ENCODE measurements at places on chromosomes 5 and 9. TPM values are rescaled to one million over a fixed set of nuclear protein-coding genes. Genes with fewer than 3 reads are reported as not detected.
A peak's percentile ranks its signal among the peaks of the same experiment; 100 is the strongest.

GRCh38 chr5:24598956-24599355 lies 45.8 kb downstream of the CDH10 start:
- DNase-seq, result no peak

- no peak for DNase-seq
These were observed 127.2 kb downstream of the MRPL36 start for GRCh38 chr5:1672396-1672795.

GRCh38 chr9:112274600-112274999 lies 58.8 kb downstream of the PTBP3 start:
- DNase-seq, result no peak

The PCDHA10 gene
- total RNA-seq, result 0.06 TPM

The IL13 gene
- total RNA-seq, result not detected

The ANKRD31 gene
- total RNA-seq, result 0.12 TPM

GRCh38 chr5:16457451-16457850 lies 8.1 kb downstream of the ZNF622 start:
- DNase-seq, result no peak

GRCh38 chr5:37668524-37669047 lies 171.3 kb downstream of the GDNF start:
- peak; percentile 96 for DNase-seq

GRCh38 chr9:134463280-134463679 lies 137.0 kb downstream of the RXRA start:
- no peak for DNase-seq

GRCh38 chr9:68709291-68710110 lies 4.5 kb downstream of the PIP5K1B start:
- DNase-seq, result no peak

GRCh38 chr5:160119905-160120266 lies 636 bp upstream of the PWWP2A start:
- no peak for DNase-seq

GRCh38 chr5:61332851-61333320 lies 828 bp downstream of the ZSWIM6 start:
- DNase-seq, result no peak

GRCh38 chr5:175894793-175895192 lies 23.4 kb downstream of the CPLX2 start:
- DNase-seq, result no peak

GRCh38 chr9:135338546-135338945 lies 141.0 kb upstream of the PPP1R26 start:
- DNase-seq, result no peak

DNA sequence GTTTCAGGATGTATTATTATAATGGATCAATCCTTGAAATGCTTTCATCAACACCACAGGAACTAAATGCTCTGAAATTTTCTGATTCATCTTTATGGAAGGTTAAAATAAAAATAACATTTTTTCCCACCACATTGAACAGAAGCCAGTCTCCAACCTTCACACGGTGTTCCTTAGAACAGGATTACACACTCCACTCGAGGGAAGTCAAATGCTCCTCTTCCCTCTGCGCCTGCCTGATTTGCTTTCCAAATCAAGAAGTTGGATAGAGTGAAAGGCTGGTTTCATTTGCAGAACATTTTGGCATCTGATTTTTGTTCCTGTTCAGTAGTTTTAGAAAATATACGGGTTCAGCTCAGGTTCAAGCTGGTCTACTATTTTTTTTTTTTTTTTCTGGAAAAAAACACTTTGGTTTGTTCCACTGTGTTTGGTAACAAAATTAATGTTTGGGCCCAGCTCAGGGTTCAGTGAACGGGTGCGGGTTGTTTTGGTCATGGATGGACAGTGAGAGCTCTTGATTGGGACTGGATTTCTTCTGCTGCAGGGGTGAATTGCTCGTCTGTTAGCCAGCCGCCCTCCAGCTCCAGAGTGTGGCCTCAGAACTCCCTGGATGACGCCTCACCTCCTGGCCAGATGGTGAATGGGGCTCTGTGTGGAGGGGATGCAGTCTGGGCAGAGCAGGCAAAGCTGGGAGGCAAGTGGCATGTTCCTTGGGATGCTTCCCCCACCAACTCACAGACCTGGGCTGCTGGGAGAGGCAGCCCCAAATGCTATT lies 82.4 kb upstream of the STC2 start:
- no peak for DNase-seq

GRCh38 chr5:60295423-60295822 lies 401.9 kb upstream of the PDE4D start:
- no peak for DNase-seq

DNA sequence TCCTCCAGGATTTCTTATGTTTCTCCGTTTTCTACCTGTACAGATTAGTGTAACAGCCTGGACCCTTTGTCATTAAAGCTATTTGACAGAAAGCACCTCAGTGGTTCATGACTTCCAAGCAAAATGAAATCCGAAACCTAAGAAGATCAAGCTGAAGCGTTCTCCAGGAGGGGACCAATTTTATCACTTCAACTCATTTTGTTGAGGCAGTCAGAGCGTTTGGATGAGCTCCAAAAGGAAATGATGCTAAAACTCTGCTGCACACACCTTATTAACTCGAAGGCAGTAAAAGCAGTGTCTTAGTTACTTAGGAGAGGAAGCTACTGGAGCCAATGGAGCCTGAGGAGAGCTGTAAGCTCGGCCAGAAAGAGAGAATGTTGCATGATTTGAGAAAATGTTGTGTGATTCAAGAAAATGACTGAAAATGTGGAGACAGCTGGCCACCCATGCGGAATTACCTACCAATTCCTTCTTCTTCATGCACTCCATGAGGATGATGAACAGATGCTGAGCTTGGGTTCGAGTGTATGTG lies 346.7 kb upstream of the KLF9 start:
- no peak for DNase-seq

DNA sequence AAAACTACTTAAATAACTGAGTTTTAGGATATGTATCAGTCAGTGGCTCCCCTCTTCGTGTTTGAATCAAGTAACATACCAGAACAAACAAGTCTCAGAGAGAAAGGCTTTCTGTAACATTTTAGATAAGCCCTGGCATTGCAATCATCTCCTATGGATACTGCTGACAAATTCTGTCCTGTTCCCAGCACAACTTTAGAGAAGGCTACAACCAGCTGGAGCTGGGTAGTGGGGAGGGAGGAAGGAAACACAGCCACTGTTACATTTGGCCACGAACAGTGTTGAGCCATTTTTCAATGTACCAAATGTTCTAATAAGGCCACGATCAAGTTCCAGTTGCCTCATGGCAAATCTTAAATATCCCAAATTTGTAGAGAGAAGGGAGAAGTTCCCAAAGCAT lies 511.8 kb upstream of the WWC1 start:
- DNase-seq, result no peak

The GPR150 gene
- not detected for total RNA-seq

GRCh38 chr5:40614466-40614865 lies 65.2 kb upstream of the PTGER4 start:
- no peak for DNase-seq

The PCDHGA1 gene
- total RNA-seq, result 0.75 TPM

The PCDHB15 gene
- 0.07 TPM for total RNA-seq

The SYK gene
- 15.7 TPM for total RNA-seq

The DAPK1 gene
- total RNA-seq, result 45.5 TPM

DNA sequence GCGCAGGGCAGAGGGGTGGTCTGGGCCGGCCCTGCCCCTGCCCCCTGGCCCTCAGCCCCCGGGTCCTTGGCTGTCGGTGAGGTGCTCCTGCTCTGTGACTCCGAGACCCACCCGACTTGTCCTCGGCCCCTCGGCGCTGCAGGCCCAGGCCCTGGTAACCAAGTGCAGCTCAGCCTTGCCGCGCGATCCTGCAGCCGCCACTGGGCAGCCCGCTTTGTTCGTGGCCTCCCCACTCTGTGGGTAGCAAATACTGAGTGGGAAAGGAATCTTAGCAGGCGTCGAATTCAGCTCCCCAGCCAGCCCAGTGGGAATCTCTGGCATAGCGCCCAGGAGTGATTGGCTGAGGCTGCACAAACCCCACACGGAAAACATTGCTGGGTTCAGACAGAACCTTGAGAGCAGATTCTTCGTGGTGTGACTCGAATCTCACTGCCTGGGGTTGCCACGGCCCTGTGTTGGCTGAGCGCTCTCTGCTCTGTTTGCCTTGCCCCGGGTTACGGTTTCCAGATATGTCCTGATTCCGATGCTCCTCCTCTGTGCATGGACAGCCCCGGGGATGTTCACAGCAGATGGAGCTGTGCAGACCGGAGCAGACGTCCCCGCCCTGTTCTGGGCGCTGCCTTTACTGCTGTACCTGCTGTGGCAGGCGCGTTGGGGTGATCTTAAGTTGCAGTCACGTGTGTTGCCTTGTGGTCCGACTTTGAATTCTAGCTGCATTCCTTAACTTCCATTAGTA lies 13.4 kb upstream of the EXOC3 start:
- no peak for DNase-seq

The LARP1 gene
- 111 TPM for total RNA-seq

DNA sequence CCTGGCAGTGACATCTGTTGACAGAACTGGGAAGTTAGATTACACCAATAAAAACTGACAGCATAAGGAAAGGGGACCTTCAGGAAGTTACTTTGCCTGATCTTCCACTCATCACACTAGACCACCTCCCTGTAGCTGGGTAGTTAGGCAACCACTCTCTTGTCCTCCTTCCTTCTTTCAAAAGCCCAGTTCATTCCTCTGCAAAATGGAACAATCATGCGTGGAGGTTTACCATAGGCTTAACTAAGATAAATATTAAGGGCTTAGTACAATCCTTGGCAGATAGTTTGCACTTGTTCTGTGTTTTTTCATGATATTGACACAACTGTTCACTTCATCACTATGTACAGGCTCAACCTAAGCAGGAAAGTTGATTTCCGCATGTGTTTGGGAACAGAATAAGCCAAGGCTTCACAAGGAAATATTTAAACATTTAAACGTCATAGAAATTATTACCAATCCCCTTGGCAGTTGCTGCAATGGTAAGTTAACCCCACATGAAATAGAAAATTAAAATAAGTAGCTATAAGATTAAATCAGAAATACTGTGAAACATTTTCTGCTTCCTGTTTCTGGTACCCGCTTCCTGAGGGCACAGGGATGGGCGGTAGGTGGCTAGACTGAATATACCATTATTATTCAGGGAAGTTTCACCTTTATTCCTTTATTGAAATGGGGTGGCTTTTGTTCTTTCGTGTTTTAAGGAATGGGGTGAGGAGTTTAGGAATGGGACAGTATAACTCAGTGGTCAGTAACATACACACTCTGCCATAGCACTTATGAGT lies 9.9 kb upstream of the PTGER4 start:
- DNase-seq, result no peak

- peak; percentile 99 for DNase-seq
These were observed 410.2 kb upstream of the SLC30A5 start for GRCh38 chr5:68683632-68684036.

GRCh38 chr5:52443187-52443586 lies 344.5 kb upstream of the ITGA1 start:
- no peak for DNase-seq

DNA sequence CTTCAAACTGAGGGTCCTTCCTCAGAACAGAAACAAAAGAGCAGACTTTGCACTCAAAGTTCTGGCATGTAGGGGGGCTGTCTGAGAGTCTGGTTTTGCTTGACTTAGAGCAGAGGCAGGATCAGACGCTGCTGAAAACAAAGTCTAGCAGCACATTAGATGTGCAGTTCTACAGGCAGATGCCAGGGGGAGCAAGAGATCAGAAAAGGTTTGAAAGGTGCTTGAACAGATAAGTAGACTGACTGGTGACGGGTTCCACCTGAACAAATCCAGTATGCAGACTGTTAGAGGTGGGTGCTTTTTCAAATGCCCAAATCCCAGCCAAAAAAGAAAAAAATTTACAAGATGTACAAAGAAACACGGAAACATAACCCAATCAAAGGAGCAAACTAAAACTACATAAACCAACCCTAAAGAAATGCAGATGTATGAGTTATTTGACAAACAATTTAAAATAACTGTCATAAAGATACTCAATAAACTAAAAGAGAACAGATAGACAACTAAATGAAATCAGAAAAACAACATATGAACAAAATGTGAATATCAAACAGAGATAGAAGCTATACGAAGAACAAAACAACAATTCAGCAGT lies 194.7 kb upstream of the FREM1 start:
- peak; percentile 1 for DNase-seq

GRCh38 chr9:125126019-125126746 lies 17.1 kb downstream of the SCAI start:
- peak; percentile 67 for DNase-seq

GRCh38 chr9:7439355-7439995 lies 360.1 kb downstream of the DMAC1 start:
- no peak for DNase-seq

The CDX1 gene
- not detected for total RNA-seq

- no peak for DNase-seq
These were observed 170.9 kb downstream of the PALM2AKAP2 start for GRCh38 chr9:109950710-109951443.

- DNase-seq, result no peak
These were observed 37.4 kb downstream of the TGFBR1 start for GRCh38 chr9:99142275-99142674.

DNA sequence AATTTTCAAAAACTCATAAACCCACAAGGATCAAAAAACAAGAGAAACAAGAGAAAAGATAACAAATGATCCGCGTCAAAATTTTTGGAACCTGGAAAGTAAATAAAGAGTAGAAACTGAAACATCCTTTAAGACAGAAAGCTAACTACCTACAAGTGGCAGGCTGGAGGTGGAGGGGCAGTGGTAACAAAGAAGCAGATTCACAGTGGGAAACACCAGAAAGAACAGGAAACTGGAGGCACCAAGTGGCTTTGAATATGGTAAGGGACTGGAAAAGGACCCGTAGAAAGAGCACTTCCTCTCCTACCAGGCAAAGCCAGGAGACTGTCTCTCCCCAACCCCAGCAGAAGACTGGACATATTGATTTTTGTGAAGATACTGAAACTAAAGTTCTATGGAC lies 100.6 kb upstream of the TARS1 start:
- no peak for DNase-seq

The CCL27 gene
- not detected for total RNA-seq

The FRMPD1 gene
- total RNA-seq, result not detected

GRCh38 chr9:131193051-131193450 lies 67.7 kb downstream of the NUP214 start:
- DNase-seq, result no peak

The ADGRD2 gene
- total RNA-seq, result not detected

The FOXD4L4 gene
- not detected for total RNA-seq

DNA sequence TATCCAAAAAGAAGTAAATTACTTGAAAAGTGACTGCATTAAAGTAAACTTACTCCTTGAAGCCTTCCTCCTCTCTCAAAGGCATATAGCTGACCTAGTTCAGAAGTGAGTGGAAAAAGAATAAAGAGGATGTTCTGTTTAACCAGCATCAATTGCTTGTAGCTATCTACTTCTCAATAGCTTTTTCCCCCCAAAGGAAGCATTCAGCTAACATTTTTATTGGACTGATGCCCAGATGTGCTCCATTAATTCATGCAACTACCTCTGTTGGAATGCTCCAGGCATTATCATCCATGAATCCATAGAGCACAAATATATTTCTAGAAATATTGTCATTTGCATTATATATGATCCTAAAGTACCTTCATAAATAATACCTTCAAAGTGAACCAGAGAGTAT lies 132.8 kb downstream of the RASEF start:
- DNase-seq, result no peak

The TPRN gene
- total RNA-seq, result 10.5 TPM

All from epithelial cell of proximal tubule (primary cell).